ENCODE measurements at places on chromosomes 2 and 18.

GRCh38 chr2:217337771-217338170, 477.9 kb upstream of the TNP1 start:
- DNase-seq: no peak

- DNase-seq: no peak
These were observed 361.0 kb upstream of the NT5C1B start for GRCh38 chr2:18950361-18950851.

DNA sequence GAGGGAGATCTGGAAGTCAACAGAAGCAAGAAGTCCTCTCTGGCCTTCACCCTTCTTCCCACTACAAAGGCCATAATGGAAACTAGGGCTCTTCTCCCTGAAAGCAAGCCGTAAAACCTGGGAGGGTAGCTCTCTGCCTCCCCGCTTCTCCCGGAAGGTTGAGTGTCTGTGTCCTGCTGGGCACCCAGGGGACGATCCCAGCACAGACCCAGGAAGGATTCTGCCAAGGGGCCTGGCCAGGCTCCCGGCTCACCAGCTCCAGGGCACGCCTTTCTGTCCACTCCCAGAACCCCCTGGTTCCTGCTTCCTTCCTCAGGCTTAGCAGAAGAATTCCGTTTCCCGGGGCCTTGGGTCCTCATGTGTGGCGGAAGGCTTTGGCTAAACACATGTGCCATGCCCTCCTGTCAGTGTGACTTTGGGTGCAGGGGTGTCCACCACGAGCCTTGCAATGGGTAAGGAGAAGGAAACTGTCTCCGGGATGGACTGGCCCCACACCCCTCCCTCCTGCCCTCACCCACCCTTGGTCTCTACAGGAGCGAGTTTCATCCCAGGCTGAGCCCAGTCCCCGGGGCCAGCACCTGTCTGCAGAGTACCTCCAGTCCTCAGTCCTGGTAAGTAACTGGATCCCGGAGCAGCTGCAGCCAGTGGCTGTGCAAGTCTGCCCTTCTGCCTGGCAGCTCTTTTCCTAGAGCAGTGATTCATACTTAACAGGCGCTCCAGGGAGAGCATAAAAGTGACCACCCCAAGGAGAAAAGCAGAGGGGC, 135.8 kb downstream of the TPO start:
- no peak for DNase-seq

- no peak for DNase-seq
These were observed 316.9 kb upstream of the THSD7B start for GRCh38 chr2:136448432-136448831.

All from nucleus accumbens (tissue), 56 donors.